ENCODE measurements at places on chromosomes 3 and 15.

DNA sequence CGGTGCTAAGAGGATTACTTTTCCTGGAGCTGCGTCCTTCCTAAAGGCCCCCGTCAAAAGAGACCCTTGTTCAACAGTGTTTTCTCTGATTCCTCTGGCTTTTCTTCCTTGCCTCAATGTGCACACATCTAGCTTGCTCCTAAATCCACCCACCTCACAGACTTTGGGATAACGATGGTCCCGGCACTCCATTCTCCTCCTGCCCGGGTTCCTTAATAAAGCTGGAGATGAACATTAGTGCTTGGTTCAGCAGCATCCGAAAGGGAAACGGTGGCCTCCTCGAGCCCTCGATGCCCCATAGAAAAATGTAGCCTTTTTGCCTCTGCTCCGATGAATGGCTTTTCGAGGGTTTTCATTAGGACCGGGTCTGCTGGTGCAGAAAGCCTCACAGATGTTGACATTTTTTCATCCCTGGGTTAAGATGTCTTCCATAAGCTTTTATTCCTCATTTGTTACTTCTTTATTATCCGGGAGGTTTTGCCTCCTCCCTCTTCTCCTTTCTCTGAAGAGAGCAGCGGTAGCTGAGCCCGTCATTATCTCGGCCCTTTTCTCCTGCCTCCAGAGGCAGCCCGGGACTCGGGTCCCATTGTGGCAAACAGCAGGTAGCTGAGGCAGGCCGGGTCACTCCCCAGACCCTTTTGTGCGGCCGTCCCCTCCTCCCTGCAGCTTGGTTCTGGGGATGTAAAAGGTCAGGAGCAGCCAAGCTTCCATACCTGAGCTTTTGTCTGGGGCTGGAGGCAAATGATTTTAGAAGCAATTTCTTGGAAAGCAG lies 64.6 kb downstream of the CPN2 start:
- DNase-seq, result no peak

DNA sequence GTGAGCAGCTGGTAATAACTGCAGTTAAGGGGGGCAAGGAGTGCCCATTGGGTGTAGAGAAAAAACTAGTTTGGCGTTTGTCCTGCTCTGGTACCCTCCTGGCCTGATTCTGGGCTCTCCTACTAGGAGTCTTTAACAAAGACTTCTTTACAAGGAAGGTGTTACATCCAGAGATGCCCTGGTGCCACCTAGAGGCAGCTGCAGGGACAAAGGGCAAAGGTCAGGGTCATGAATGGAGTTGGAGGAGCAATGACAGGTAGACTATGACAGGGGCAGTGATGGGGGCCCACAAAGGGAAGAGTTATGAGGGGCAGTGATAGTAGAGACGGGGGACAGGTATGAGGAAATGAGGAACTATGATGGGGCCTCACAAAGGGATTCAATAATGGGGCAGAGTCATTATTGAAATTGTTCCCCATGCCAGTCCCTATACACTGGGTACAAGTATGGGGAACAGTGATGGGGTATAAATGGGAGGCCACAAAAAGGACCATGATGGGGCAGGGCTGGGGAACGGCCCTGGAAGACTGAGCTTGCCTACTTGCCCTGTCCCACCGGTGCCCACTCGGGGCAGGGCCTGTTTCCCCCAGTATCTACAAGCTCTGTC lies 7.9 kb downstream of the CCDC71 start:
- DNase-seq, result peak; percentile 31

- DNase-seq, result no peak
Observed at GRCh38 chr15:43126356-43126755, 7.0 kb upstream of the TMEM62 start.

DNA sequence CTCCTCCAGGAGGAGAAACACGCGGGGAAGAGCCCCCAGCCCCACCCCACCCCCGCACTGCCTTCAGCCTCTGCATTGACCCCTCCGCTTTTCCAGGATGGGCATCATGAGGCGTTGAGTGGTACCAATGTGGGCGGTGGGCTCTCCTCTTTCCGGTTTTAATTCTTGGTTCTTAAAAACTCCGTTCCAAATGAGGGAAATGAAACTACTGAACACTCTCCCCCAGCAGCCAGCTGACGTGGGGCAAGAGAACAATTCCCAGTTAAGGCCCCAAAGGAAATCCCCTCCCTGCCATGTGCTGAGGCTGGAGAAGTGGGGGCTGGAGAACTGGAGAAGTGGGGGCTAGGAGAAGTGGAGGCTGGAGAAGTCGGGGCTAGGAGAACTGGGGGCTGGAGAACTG lies 5.3 kb upstream of the NRROS start:
- DNase-seq, result no peak

- no peak for DNase-seq
Observed at GRCh38 chr15:99997112-99997651, 263.9 kb upstream of the LYSMD4 start.

GRCh38 chr3:27454914-27455313 lies 29.3 kb downstream of the SLC4A7 start:
- DNase-seq, result no peak

DNA sequence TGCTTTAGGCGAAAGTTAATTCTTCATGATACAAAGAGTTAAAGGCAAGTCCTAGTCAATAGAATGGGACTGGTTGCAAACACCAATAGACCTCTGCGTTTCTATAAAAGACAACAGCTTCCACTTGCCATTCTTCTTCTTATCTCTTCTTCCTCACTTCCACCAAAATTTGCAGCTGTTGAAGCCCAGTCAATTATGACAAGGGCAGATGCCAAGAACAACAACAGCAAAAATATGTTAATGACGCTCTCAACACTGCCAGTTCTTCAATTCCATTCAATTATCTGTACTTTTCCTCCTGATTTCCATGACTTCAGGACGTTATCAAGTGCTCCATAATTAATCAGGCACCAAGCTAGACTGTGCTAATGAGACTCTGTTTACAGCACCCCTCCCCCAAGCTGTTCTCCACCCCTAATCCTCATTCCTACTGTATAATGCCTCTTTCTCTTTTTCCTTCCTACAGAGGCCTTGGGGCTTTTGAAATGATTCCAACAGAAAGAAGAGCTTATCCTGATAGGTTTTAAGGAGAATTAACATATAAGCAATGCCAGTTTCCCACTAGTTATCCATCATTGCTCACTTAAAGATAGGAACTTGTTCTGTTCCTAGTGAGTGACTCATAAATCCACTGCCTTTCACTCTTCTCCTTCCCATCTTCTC lies 1160.5 kb downstream of the IGSF11 start:
- no peak for DNase-seq

DNA sequence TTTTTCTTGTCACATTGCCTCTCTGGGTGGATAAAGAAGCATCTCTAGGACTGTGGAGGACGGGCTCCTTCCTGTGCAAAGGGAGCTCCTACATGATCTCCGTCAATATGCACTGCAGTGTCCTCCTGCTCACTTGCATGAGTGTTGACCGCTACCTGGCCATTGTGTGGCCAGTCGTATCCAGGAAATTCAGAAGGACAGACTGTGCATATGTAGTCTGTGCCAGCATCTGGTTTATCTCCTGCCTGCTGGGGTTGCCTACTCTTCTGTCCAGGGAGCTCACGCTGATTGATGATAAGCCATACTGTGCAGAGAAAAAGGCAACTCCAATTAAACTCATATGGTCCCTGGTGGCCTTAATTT lies 478 bp downstream of the GPR15 start:
- no peak for DNase-seq

DNA sequence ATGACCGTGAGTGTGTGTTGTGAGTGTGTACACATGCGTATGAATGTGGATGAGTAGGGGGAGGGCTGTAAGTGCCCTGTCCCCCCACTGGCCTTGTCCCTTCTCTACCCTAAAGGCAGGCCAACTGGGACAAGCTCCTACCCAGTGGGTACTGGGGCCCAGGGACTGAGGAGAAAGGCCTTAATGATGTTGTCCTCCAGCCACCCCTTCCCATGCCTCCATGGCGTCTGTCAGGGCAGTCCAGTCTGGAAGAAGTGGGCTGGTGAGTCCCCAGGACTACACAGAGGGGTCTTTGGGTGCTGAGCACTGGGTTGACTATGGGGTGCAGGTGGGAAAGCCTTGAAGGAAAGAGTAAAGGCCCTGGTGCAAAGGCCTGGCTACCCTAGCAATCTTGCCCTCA lies 16.9 kb upstream of the CORO2B start:
- DNase-seq, result no peak

DNA sequence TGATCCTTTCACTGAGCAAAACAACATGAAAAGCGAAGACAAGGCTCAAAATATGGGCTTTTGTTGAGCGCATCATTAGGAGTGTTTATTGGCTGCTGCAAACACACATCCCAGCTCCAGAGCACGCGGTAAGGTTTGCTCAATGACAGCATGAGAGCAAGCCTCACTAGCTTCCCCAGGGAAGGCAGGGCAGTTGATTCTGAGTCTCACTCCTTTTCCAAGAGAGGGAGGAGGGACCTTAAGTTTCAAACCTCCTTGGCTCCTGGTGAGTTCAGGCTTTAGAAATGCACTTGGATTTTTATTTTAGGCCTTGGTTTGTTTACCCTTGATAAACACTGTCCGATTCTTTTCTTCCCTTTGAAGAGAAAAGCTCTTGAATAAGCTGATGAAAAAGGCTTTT lies 69.1 kb upstream of the CACNA2D3 start:
- DNase-seq, result no peak

GRCh38 chr3:149464542-149465328 lies 9.8 kb upstream of the TM4SF4 start:
- no peak for DNase-seq

DNA sequence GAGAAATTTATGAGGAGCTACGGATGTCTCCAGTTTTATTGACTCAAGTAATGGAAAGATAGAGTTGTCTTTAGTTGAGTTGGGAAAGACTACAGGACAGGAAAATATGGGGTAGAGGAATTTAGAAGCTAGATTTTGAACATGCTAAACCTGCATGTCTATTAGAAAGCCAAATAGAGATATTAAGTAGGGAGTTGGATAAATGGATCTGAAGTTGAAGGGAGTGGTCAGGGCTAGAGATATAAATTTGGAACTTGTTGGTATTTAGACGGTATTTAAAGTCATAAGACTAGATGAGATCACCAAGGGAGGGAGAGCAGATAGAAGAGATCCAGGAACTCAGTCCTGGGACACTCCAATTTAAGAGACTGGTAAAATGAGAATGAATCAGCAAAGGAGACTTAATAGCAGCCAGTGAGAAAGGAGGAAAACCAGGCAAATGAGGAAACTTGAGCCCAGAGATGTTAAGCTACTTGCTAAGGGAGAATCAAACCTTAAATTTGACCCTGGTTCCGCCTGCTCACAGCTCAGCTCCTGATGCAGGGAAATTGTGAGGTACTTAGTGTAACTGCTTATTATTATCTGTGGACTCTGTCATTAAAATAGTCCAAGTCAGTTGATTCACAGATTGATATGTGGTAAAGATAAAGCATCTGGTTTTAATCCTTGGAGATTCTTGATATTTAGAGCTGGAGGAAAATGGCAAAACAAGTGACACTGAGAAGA lies 35.8 kb downstream of the ABI3BP start:
- DNase-seq, result no peak

DNA sequence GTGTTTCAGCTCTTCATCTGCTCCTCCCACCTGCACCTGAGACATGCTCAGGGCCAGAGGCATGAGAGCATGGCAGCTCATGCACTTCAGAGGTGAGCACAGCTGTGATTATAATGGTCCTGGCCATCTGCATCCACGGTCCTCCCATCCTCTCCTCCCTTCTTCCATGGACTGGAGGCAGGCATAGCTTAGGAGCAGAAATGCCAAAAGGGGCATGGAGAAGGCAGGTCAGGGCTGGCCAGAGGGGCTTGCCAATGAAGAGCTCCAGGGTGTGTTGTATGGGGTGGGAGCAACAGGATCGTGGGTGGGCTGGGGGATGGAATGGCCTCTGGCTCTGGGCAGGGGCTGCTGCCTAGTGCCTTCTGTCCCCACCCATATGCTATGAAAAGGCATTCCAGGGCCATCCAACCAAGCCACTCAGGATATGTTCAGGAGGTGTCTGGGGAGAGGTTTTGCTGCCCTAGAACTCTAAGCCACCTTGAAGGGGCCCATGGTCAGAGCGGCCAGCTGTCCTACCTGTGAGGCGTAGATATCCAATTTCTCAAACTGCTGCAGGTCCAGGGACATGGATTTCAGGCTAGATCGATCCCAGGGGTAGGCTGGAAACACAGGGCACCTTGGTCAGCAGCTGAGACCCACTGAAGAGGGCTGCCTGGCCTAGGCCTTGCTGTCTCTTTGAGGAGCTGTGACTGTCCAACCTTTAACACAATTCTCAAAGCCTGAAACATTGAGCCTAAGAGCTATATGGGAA lies 26.1 kb downstream of the KY start:
- DNase-seq, result no peak

- DNase-seq, result no peak
Observed at GRCh38 chr3:14413381-14414071, 11.1 kb downstream of the SLC6A6 start.

DNA sequence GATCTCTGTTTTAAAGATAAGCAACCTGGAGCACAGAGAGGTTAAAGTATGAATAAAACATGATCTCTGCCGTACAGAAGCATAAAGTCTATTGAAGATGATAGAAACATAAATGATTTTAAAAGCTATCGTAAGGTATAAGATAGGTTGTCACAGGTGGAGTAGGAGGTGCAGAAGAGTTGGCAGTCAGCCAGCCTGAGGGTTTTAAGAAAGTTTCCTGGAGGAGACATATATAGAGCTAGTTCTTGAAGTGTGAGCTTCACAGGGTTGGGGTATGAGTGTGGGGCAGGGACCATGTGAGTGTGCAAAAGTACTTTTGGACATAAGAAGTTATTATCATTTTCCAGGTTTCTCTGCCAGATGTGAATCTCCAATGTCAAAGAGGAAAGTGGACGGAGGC lies 3.9 kb upstream of the FGF12 start:
- no peak for DNase-seq

GRCh38 chr3:187821616-187822317 lies 76.5 kb upstream of the BCL6 start:
- DNase-seq, result no peak

DNA sequence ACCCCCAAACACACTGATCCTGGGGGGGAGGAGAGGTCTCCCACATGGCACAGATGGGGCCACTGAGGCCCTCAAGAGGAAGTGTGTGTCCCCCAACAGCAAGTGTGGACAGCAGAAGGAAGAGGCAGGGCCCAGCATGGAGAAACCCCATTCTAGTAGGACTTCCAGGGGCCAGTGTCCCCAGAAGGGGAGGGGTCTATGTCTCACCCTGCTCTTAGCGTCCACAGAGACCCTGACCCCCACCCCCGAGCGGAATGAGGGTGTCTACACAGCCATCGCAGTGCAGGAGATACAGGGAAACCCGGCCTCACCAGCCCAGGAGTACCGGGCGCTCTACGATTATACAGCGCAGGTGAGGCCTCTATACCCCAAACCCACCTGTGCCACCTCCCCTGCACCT lies 35.3 kb downstream of the TSPAN3 start:
- no peak for DNase-seq

Measured in stimulated activated CD4-positive, alpha-beta T cell treated with anti-CD3 and anti-CD28 coated beads, Interleukin-15, amount 100 ng/mL, for 1 hour (primary cell).